ENCODE measurements at places on chromosomes 7 and 10.

- DNase-seq: no peak
Measured at GRCh38 chr7:127907110-127908040, 123.9 kb downstream of the LRRC4 start.

DNA sequence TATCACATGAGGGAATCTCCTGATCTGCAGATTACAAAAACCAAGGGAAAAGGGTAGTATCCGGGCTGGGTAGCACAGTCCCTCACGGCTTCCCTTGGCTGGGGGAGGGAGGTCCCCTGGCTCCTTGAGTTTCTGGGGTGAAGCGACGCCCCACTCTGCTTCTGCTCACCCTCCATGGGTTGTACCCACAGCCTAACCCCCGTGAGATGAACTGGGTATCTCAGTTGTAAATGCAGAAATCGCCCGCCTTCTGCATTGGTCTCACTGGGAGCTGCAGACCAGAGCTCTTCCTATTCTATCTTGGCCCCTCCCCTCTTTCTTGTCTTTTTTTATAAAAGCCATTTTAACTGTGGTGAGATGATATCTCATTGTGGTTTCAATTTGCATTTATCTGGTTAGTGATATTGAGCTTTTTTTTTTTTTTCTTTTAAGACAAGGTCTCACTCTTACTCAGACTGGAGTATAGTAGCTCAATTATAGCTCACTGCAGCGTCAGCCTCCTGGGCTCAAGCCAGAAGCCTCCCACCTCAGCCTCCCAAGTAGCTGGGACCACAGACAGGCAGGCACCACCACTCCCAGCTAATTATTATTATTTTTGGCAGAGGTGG, 87.8 kb downstream of the ABCC2 start:
- no peak for DNase-seq

GRCh38 chr10:132574783-132575319, 37.3 kb downstream of the INPP5A start:
- no peak for DNase-seq

GRCh38 chr10:13707156-13707881, 120.6 kb downstream of the PRPF18 start:
- no peak for DNase-seq

Data from epithelial cell of prostate (primary cell).